ENCODE measurements at places on chromosomes 2 and 18.

GRCh38 chr18:9066358-9066757, 36.1 kb upstream of the NDUFV2 start:
- no peak for DNase-seq

- DNase-seq, result no peak
Observed at GRCh38 chr2:212364112-212364985, 174.3 kb downstream of the ERBB4 start.

- peak; percentile 58 for DNase-seq
Observed at GRCh38 chr2:8488001-8488738, 193.7 kb upstream of the ID2 start.

- DNase-seq, result peak; percentile 51
Observed at GRCh38 chr2:113136828-113137775, 9.7 kb downstream of the IL1RN start.

DNA sequence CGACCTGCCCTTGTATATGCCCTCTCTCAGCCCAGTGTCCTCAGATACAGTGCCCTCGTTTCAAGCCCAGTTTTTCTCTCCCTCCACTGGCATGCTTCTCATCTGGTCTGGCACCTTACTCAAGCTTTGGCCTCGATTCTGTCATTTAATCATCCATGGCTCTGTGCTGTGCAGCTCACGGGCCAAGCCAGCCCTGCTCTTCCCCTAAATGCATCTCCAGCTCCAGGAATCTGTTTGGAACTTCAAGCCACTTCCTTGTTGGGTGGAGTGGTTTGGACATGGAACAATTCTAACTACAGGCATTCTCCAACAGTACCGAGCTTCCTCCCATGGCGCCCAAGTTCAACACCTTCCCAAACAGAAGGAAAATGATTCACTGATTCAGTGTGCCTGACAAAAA, 76.7 kb upstream of the ZNF397 start:
- no peak for DNase-seq

- no peak for DNase-seq
Observed at GRCh38 chr2:58710795-58711279, 469.7 kb upstream of the FANCL start.

- DNase-seq, result no peak
Observed at GRCh38 chr18:25817546-25818237, 272.7 kb downstream of the SS18 start.

DNA sequence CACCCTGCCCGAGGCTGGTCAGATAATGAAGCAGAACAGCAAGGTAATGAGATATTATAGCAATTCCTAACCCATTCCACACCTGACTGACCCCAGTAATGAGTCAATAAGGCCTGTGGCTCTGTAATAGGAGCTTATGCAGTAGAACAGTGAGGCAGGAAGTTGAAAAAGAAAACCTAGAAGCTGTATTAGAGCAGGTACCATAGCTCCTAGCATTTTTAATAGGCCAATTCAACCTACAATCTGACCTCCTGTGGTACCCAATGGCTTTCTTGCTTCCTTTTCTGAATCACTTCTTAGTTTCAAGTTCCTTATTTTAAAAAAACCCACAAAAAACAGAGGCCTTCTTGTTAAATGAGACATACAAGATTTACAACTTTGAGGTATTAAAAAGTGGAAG, 43.6 kb upstream of the MAP2 start:
- DNase-seq, result no peak

DNA sequence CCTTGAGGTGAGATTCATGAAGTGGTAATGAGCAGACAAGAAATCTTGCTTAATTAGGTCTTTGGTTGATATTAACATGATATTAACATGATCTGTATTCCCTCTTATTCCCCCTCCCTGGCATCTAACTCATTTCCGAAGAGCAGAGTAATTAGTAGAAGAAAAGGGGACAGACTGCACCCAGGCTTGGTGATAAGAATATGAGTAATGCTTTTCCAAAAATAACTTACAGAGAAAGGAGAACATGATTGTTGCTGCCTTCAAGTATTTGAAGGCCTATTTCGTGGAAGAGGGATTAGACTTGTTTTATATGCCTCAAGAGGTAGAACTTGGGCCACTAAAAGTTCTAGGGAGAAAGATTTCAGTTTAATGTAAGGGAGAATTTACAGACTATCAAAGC, 130.6 kb upstream of the ATP5MC3 start:
- DNase-seq, result no peak

- no peak for DNase-seq
Observed at GRCh38 chr2:150135223-150135883, 352.1 kb downstream of the RND3 start.

- no peak for DNase-seq
Observed at GRCh38 chr2:38113981-38114708, 38.2 kb upstream of the CYP1B1 start.

DNA sequence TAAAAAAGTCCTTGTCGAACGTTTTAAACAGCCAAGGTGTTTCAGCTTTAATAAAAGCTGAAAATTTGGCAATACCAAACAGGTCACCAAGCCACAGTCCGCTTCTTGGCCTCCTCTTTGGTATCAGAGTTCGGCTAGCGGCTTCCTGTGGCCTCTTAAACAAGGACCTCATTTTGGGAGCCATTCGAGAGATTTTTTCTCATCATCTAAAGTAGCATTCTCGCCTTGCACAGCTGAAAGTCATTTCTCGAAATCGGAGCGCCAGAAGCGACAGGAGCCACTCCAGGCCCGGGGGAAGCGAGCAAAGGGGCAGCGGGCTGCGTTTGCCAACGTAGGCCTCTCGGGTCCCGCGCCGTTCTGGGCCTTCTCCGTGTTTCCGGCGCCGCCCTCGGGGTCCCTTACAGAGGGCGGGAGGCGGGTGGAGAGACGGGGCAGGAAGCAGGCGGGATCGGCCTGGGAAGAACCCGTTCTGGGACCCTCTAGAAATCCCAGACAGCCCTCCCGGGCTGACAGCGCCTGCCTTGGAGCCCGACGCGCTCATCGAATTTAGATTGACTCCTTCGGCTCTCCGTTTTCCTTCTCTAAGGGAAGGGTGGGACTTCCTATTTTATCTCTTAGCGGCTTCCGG, 522 bp upstream of the ZNF407 start:
- DNase-seq, result no peak

DNA sequence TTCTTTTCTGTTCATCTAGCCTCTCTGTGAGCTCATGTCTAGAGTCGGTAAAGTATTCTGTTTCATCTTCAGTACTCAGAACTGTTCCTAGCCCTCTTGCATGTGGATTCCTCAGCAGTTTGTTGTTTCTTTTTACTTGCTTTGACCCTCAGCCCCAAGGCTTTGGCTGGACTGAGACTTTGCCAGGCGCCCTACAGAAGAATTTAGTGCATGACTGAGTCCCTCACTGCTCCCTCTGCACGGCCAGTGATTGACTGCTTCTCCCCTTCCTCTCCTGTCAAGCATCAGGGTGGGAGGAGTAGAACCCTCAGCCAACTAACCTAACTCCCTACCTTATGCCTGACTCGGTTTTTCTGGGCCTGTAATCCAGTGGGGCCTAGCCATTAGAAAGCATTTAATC, 109.8 kb downstream of the ESCO1 start:
- DNase-seq, result no peak

GRCh38 chr2:97656129-97656755, 7.6 kb downstream of the ACTR1B start:
- no peak for DNase-seq

GRCh38 chr2:234345921-234346320, 151.0 kb downstream of the ARL4C start:
- DNase-seq, result no peak

DNA sequence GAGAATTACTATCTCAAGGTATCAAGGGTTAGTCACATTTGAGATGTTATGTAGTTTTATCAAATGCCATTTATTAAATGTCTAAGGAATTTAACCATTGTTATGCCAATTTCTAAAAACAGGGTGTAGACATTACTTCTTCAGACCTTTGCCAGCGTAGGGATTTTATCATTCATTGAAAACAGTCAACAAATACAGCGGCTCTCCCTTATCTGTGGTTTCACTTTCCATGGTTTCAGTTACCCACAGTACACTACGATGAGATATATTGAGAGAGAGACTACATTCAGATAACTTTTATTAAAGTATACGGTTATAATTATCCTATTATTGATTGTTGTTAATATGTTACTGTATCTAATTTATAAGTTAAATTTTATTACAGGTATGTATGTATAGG, 234.7 kb downstream of the TMX3 start:
- no peak for DNase-seq

DNA sequence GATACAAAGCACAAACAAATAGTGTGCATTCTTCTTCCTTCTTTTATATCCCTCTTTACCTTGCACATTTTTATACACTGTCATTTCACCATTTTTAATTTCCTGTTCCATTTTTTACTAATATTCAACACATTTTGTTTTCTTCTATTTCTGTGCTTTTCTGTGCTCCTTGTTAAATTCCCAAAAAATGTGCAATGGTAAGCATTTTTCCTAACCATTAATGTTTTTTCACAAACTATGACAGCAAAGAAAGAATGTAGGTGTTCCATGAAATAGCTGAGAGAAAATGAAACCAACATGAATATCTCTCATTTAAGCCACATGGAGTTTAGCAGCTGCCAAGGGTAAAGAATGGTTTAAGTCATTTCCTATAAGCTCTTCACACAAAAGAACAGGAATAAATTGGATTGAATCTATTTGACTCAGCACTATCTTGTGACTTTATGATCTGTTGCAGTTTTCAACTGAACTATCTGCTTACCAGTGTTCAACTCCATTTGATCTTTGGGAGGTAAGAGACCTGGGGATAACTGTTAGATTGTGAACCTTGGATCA, 145.7 kb upstream of the CDH19 start:
- DNase-seq, result no peak

- DNase-seq, result no peak
Observed at GRCh38 chr2:237333748-237334147, 80.2 kb downstream of the COL6A3 start.

DNA sequence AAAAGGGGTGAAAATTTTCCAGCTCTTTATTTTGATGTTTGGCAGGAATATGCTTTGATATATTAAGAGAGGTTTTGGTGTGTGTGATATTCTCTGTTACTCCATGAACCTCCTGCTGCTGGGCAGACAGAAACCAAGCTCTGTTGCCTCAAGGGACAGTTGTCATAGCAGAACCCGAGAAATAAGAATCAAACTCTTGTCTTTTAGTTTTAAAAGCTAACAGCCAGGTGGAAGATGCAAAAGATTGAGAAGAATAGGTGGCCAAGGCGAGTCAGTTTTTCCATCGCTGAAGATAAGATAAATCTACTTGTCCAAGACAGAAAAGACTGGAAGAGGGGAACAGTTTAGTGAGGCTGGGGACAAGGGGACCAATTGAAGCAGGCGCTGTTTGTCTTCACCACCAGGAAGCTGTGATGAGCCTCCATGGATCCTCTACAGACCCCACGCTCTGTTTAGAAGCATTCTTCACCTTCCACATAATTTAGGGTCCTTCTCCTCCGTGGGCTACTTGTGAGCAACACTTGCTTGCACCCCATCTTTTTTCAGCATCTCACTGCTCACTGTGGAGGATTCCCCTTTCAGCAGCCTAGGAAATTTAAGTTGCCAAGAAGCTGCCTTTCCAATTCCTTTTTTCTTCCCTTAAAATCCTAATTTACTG, 23.9 kb downstream of the PMAIP1 start:
- DNase-seq, result no peak

GRCh38 chr18:22322243-22322691, 95.4 kb downstream of the CTAGE1 start:
- no peak for DNase-seq

- DNase-seq, result peak; percentile 77
Observed at GRCh38 chr2:219155054-219155644, 5.5 kb downstream of the NHEJ1 start.

DNA sequence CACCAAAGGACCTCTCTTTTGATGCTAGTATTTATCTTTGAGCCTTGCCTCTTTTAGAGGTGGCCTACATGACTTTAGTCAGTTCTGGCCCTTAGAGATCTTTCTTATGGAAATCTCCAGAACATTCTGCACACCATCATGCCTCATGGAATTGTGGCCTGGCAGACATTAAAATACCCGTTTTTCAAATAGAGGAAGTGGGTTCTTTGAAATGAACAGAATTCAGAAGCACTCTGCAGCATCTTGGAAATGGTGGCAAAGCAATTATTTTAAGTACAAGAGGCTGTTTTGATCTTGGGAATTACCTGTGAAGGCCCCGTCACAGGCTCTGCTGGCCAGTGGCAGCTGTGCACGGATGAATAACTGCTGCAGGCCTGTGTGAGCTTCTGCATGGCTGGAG, 40.7 kb upstream of the APCDD1 start:
- DNase-seq, result no peak

GRCh38 chr2:71699428-71699827, 246.1 kb downstream of the DYSF start:
- no peak for DNase-seq

DNA sequence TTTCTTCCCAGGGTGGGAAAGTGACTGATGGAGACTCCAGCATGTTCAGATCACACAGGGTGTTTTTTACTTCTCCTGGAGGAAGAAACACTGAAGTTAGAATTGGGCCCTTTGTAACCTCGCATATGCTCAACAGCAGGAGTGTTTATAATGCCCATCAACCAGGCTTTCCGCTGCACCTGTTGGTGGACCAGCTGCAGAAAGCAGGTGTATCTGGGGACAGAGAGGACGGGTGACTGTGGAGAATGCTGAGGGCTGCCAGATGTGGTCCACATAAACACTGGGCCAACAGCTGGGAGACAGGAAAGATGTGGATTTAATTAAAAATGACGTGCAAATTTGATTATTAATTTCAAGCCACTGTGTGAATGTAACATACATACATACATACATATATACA, 335.5 kb upstream of the SPRED2 start:
- DNase-seq, result no peak

- no peak for DNase-seq
Observed at GRCh38 chr18:7899078-7899477, 332.0 kb downstream of the PTPRM start.

- DNase-seq, result no peak
Observed at GRCh38 chr2:201879996-201880395, 73.7 kb downstream of the CDK15 start.

DNA sequence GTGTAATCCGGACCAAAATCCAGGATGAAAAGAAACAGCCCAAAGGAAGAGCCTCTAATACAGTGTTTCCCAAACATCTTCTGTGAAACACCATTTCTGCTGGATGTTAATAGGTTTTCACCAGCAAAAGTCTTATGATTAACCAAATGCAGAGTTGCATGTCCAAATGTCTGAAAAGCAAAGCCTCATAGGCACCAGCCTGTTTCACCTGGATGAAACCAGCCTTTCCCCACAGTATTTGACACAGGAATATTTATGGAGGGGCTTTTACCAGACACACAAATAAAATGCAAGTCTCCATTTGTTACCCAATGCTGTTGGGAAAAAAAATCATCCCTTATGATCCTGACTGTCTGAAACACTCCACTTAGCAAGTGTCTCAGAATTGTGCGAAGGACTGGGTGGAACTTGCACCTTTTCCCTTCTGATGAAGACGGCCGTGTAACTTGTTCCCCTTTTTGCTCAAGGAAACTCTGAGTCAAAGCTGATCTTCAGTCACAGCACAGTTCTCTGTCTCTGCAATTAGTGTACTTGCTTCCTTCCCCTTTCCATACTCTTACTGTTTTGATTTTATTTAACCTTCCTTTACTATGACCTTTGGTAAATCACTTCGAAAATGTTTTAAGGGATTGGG, 70.3 kb upstream of the IL1R2 start:
- no peak for DNase-seq

GRCh38 chr2:6054161-6054671, 362.0 kb downstream of the SOX11 start:
- no peak for DNase-seq

Measured in A172 (cell line).